ENCODE measurements at places on chromosomes 3 and 15.
A peak's percentile ranks its signal among the peaks of the same experiment; 100 is the strongest.

GRCh38 chr3:71554649-71555048, 28.9 kb downstream of the FOXP1 start:
- DNase-seq = no peak

DNA sequence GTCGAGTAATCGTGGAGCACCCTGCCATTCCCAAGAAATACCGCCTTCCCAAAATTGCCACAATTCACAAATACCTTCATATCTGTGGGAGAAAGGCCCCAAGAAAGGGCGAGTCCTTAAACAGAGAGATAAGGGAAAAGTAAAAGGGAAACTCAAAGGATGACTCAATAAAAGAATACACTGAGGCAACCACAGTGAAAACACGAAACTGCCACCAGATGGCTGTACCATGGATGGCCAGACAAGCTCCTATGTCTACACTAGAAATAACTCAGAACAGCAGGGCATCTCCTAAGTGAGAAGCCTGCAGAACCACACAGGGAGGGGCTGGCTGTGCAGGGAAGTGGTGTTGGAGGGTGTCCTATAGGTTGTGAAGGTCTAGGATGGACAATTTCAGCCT, 25.0 kb downstream of the SRGAP3 start:
- DNase-seq = no peak

DNA sequence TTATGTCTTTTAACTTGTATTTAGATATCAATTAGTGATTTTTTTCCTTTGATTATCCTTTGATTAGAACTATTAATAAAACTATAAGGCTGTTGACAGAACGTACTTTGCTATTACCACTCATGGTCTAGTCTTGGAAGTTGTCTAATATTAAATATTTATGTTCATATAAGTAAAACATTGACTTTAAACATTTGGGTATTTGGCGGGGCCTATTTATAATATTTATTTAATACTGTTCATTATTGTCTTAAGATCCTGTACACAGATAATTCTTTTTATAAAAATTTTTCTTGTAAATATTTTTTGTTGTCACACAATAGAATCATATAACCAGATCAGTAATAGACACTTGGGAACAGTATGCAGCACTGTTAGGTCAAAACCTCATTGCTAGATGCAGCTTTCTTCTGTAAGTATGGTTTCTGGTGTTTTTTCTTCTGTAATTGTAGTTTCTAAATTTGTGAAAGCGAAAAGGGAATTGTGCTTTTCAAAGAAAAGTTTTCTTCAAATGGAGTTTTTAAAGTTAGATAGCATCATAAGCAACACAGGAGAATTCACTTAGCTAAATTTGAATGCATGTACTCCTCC, 93.4 kb downstream of the FNDC3B start:
- DNase-seq = no peak

DNA sequence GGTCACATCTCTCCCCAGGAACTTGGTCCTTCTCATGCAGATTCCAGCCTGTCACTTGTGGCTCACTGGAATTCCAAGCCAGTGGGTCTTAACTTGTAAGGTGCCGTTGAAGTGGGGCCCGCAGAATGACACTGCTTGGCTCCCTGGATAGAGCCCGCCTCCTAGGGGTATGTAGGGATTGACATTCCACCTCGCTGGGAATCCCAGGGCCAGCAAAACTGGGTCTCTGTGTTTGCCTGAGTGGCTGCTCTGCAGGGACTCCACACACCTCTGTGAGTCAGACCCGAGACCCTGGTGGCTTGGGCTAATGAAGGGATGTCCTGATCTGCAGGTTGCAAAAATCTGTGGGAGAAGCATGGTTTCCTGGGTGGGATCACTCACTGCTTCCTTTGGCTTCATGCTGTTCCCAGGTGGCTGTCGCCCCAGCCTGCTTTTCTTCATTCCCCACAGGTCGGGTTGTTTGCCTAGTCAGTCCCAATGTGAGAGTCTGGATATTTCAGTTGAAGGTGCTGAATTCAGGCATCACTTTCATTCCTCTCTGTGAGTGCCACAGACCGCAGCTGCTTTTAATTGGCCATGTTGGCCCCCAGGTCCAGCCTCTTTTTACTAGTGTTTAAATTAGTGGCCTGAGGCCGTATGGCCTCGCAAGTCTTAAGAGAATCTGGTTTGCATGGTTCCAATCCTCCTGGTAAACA, 156.0 kb upstream of the TRIM42 start:
- no peak for DNase-seq

- peak; percentile 23 for DNase-seq
Observed at GRCh38 chr3:3200632-3201212, 21.2 kb upstream of the CRBN start.

- peak; percentile 60 for DNase-seq
Observed at GRCh38 chr15:66293419-66294156, at the start of gene DIS3L. DIS3L (plus strand) TSS chr15:66293568; CDS start chr15:66293597, 29 bp downstream.

- no peak for DNase-seq
Observed at GRCh38 chr3:184525337-184526087, 36.1 kb upstream of the EPHB3 start.

DNA sequence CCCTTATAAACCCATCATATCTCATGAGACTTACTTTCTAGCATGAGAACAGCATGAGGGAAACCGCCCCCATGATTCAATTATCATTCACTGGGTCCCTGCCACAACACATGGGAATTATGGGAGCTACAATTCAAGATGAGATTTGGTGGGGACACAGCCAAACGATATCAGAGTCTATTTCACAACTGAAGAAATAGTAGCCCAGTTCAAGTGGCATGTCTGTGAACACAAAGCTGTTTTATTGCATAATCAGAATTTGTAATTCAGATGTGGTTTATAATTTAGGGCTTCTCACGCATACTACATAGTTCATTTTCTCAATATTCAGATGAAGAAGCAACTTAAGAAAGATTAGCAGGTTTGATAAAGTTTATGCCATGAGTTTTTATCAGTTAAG, 1188.0 kb upstream of the ALCAM start:
- no peak for DNase-seq

DNA sequence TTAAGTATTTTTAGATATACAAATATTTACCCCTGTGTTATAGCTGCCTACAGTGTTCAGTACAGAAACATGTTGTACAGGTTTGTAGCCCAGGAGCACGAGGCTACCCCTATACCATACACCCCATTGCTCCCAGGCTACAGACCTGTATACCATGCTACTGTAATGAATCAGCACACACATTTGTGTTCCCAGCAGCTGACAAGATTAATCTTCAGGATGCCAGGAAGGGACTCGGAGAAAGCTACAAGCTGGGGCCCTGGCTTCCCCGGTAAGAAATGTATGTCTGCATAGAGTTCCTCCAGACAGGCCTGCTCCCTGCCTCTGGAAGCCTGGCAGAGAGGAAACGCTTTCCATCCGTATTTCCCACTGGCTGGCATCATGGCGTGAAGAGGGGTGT, 136.5 kb downstream of the XXYLT1 start:
- no peak for DNase-seq

- DNase-seq = no peak
Observed at GRCh38 chr15:81060470-81060869, 59.7 kb downstream of the TLNRD1 start.

DNA sequence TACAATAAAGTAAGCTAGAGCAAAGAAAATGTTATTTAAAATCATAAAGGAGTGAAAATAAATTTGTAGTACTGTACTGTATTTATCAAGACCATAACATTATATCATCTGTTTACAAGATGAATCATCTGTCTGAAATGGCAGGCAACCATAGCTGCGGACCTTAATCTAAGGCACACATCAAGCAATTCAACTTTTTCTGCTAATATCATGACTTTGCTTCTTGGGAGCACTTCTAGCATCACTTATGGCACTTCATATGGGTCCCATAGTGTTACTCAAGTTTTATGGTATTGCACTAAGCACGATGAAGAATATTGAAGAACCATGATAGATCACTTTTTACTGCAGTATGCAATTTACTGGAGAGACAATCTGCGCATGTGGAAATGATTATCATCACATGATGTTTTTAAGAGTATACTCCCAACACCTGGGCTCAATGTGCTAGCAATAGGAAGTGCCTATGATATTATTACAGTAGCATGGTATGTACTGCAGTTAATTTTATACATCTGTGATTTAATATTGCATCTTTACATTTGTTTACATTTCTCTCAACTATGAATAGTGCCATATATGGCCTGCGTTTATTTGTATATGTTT, 137.7 kb upstream of the NECTIN3 start:
- DNase-seq = no peak

DNA sequence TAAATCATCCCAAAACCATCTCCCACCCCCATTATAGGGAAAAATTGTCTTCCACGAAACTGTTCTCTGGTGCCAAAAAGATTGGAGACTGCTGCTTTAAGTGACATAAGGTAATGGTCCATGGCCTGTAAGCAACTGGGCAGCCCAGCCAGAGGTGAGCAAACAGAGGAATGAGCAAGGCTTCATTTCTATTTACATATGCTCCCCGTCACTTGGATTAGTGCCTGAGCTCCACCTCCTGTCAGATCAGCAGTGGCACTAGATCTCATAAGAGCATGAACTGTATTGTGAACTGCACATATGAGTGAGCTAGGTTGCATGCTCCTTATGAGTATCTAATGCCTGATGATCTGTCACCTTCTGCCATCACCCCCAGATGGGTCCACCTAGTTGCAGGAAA, 1159.8 kb upstream of the ALCAM start:
- DNase-seq = no peak

- DNase-seq = no peak
Observed at GRCh38 chr15:58562135-58562534, 130.3 kb downstream of the LIPC start.

DNA sequence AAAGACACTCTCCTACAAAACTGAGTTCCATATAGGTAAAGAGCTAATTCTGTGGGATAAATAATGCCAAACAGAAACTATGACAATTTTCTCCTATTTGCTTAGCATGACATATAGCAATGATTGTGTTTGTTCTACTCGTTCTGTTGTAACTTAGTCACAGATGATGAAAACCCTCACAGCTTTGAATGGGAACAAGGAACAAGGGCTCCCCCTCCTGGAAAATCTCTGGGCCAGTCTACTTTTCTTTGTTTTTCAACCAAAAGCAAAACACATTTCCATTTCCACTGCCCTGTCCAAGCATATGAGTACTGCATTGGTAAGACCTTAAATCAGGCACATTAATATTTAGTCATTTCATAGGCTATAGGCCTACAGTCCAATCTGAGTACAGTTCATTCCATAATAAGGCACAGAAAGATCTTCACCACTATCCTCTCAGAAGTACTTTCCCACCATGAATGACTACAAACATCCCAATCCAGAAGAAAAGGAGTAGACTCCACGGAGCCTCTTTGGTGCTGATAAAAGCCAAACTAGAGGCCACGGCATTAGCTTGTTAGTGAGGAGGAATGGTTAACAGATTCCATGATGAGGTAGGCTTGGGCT, 67.1 kb downstream of the ATP8B4 start:
- DNase-seq = no peak

DNA sequence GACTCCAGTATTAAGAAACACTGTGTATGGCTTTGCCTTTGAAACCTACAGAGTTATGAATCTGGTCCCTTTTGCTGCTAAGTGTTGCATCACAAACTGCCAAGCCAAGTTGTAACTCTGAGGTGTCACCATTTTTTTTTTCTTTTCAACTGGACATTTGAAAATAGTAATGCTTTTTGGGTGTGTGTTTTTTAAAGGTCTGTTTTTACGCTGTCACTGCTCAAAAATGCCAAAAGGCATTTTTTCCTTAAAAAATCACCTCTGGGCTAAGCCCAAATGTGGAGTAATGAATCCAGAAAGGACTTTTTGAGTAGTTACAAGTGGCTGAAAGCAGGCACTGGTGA, 9.5 kb downstream of the SMAD3 start:
- no peak for DNase-seq

DNA sequence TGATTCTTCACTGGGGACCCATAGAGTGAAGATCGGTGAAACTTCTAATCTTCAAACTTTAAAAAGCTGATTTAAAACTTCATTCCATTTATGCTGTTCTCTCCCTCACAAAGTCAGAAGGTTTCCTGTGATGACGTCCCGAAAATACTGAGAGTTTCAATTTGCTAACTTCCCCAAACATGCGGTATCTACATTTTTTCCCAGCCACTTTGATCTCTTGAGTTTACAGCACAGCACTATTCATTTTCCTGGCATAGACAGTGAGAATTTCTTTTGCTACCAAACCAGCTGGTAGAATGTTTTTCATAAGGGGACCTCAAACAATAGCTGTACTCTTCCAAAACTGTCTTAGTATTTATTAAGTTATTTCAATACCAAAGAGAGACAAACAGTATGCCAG, 156.8 kb downstream of the LSAMP start:
- DNase-seq = no peak

DNA sequence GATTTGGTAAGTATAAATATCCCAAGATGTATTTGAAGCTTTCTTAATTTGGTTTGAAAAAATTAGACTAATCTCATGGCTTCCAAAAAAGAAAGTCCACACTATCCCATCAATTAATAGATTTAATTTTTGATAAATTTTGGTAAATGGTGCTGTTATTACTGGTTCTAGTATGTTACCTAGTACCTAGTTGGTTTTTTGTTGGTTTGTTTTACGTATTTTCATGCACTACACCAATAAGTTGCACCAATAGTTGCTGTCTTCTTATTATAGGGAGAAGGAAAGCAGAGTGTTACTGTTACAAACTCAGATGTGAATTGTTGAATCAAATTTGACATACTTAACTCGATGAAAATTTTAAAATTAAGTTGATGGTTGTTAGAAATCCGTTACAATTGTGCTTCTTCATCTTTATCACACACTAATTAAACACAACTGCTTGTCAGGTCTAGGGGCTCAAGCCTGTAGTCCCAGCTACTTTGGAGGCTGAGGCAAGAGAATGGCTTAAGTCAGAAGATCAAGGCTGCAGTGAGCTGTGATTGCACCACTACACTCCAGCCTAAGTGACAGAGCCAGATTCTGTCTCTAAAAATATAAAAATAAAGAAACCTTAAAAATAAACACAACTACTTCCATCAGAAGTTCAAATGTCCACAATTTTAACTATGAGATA, 23.1 kb upstream of the MBNL1 start:
- DNase-seq = no peak

DNA sequence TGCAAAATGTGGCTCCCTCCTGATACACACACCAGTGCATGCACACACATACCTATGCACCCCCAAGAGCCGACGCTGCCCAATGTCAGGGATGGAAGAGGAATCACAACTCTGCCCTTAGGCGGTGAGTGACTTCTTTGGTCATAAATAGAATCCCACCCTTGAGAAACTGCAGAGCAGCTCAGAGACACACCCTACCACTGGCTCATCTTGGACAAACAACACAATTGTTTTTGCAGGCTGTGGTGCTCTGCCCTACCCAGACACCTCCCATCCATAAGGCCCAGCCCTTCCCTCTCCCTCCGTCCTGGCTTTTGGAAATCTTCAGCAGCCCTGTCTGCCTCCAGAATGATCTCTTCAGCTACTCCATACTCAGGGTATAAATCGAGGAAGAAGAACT, 73.8 kb upstream of the HRH1 start:
- DNase-seq = no peak

DNA sequence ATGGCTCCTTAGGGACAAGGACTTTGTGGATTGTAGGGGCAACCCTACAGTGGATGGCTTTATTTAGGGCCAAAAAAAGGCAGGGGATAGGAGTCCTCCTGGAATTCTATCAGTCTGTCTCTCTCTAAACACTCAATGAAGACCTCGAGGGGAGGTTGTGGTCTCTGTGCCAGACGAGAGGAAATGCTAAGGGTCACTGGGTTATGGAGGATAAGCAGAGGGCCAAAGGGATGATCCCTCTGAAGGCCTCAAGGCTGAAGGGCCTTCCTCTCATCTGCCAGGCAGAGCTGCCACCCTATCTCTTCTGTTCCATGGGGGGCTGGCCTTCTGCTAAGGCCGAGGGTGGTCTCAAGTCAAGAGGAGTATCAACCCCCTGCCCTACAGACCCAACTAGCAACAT, 27.0 kb downstream of the PLXNB1 start:
- no peak for DNase-seq

- DNase-seq = no peak
Observed at GRCh38 chr15:74406992-74407705, 26.6 kb downstream of the SEMA7A start.
